ENCODE measurements at places on chromosomes 13 and 19.

GRCh38 chr13:111549464-111549863 lies 229.0 kb downstream of the TEX29 start:
- no peak for DNase-seq

GRCh38 chr13:56528040-56528790 lies 612.5 kb upstream of the PRR20A start:
- no peak for DNase-seq

GRCh38 chr13:106484537-106485193 lies 50.8 kb downstream of the EFNB2 start:
- no peak for DNase-seq

GRCh38 chr19:49374665-49375434 lies 11.2 kb downstream of the DKKL1 start:
- no peak for DNase-seq

DNA sequence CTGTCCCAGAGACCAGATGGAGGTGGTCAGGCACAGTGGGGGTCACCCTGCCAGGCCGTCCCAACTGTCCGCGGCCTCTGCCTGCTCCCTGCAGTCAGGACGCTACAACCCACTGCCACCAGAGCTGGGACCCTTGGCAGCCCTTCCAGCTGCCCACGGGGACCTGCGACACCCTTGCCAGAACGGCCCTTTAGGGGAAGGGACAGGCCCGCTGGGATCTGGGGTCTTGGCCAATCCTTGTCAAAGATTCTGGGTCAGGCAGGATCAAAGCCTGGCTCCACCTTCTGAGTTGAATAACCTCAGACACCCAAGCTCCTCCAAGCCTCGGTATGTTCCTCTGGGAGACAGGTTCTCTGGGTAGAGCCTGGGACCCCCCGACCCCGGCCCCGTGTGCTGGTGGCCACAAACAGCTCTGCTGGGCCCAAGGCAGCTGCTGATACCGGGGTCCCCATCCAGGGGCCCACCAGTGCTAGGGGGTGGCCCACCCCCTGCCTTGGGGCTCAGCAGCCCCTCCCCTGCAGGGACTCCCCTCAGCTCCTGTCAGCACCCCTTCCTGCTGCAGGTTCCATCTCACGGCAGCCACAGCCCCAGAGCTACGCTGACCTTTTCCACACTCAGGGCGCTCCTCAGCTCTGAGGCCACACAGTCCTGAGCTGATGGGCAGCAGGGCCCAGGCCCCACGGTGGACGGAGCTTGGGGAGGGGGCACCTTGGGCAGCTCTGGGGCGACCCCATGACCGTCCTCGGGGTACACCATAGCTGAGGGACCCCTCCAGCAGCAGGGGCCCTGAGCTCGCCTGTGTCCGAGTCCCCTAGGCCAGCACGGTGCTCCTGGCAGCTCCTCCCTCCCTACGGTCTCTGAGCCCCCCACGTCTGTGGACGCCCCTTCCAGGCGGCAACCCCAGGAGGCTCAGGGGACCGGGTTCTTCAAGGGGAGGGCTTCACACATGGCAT lies 18.4 kb downstream of the SBNO2 start:
- no peak for DNase-seq

DNA sequence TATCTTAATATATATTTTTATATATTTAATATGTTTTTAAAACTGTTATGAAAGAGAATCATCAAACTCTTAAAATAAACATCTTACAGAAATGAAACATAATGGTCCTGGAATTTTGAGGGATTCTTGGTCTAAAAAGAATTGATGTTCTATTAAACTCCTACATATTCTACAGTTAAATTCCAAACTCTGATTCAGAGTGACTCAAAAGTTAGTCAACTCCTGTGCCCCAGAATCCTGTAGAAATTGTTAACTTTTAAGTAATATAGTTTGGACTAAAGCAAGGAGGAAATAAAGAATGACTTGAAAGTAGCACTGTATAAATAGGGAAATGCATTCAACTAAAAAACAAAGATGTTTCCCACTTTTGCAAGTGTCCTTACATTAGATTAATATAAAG lies 47.7 kb downstream of the FNDC3A start:
- no peak for DNase-seq

GRCh38 chr19:51093510-51094345 lies 11.0 kb upstream of the KLK14 start:
- no peak for DNase-seq

GRCh38 chr13:73303851-73304250 lies 245.0 kb downstream of the KLF5 start:
- no peak for DNase-seq

Measured in activated CD4-positive, alpha-beta T cell treated with anti-CD3 and anti-CD28 coated beads, Interleukin-2, amount 50 U/mL, for 24 hours (primary cell).